ENCODE measurements at places on chromosomes 11 and 22. TPM values are rescaled to one million over a fixed set of nuclear protein-coding genes. Genes with fewer than 3 reads are reported as not detected.

DNA sequence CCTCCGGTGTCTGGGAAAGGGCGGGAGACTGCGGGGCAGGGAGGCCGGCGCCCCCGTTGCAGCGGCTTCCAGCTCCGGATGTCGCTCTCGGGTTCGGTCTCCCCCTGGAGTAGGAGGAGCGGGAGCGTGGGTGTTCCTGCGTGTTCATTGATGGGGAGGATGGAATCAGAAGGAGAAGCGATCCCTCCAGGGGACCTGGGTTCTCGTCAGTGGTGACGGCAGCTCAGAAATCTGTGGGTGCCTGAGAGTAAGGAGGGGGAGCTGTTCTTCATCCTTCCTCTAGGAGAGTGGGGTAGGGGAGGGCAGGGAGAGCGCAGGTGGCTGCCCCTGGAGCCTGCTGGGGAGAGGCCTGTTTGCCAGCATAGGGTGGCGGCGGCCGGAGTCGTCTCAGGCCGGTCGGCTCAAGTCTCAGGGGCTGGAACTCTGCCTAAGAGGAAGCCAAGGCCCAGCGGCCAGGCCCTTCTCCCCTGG is 1.1 kb downstream of the UBASH3B start:
- DNase-seq, result peak; percentile 42

DNA sequence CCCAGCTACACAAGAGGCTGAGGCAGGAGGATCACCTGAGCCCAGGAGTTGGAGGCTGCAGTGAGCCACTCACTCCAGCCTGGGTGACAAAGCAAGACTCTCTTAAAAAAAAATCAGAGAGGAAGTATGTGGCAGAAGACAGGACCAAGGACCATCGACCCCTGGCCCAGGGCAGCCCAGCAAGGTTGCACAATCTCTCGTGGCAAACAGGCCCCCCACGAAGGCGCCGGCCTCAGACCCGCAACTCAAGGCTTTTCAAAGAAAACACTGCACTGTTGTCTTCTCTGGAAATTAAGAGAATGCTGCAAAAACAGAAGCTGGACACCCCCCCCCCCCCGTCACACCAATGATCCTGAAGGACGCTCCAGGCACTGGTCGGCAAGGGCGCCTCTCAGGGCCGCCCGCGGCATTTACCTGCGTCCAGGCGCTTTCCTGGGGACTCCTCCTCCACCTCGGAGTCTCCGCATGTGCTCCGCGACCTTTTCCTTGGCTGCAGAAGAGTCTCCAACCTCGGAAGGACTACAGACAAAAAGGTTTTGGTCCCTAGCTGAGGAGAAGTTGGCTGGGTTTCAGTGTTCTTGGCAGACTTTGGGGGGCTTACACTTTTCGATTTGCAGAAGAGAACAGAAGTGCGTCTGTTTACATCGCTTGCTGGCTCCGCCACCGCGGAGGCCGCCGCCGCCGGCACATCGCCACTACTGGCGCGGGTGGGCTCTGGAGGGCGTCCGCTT is 40.5 kb downstream of the BRD1 start:
- DNase-seq, result no peak

DNA sequence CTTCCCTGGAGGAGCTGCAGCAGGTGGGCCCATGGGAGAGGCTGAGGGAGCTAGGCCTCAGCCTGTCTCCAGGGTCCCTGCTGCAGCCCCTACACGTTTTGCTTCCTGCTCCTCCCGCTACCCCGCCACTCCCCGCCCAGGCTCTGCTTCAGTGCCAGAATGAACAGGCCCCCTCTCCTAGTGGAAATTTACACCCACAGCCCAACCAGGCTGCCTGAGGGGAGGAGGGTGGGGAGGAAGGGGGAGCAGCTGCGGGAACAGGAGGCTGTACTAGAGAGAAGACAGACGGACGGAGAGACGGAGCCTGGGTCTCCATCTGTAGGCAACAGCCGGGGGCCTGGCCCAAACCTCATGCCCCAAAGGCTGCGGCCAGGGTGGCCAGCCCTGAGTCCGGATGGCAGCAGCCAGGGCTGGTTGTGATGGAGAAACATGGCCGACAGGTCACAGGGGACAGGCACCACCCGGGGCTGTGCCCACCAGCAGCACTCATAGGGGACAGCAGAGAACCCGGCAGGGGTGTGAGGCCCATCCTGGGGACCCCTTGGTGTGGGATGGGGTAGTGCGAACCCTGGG is 20.6 kb downstream of the FLRT1 start:
- DNase-seq, result no peak

DNA sequence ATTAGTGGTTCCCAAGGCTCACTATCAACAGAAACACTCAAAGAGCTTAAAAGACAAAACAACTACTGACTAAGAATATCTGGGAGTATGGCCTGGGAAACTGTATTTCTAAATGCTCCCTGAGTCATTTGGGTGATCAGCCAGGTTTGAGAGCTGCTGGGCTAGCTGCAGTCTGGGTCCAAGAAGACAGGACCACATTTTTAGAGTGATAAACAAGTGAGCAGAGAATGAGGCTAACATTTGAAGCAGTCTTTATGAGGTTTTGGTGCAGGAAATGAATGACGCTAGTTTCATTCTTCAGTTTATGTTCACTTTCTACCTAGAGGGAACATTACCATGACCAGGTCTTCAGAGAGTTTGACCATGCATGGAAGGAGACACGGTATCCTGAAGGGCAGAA is 97.7 kb downstream of the TEAD1 start:
- no peak for DNase-seq

DNA sequence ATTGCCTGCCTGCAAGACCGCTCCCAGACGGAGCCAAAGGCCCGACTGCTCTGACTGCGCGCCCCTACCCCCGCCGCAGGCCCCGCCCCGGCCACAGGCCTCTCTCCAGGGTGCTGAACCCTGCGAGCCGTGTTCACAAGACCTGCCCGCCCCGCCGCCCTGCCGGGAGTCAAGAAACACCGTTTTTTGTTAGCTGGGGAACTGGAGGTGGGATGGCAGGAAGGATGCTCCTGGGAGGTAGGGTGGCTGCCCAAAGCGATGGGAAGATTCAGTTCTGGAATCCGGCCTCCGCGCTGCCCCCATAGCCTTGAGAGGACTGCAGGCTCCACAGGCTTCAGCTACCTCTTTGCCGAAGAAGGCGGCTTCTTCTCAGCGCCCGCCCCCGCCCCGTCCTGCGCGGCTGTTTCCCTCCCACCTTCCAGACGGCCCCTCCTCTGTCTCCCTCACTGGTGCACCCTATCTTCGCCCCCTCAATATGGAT is 2.7 kb upstream of the PDE2A start:
- peak; percentile 74 for DNase-seq

DNA sequence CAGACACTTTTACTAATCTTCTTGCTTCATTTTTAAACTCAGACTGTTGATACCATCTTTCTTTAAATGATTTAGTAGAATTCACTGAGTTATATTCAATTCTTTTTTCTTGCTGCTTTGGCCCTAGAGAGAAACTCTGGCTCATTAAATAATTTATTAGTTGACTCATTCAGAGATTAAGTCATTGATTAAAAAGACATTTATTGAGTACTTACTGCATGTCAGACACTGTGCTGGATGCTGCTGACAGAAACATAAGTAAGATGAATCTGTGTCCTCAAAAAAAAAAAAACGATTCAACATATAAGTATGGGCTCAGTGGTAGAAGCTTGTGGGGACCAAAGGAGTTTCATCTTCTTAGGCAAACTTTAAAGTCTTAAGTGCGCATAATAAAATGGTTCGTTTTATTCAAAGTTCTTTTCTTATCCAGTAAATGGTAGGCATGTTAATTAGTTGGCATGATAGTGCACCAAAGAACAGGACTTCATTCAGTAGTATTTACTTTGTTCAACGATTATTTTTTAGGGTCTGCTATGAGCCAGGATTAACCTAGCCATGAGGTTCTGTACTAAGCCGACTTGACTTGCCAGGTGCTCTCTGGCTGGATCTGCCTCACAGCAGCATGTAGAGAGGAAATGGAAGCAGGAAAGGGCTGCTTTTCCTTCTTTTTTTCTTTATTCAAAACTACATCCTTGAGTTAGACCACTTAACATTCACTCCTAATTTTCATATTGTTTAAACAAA is 281.0 kb upstream of the CTSC start:
- DNase-seq, result no peak

DNA sequence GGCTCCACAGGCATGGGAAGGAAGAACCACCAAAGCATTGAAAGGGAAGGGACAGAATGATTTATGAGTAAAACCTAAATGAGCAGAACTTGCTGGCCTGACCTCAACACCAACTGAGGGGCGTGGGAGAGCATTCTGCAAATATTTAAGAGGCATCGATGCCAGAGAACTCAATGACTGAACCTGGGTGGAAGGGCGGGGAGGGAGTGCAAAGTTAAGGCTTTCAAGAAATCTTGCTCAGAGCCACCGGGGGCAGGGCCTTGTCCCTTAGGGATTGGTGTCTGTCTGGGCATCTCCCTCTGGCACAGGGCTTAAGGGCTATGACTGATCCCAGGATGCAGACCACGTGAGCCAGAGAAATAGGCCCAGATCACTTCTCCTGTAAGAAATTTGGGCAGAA is 137.1 kb downstream of the ADAMTS15 start:
- no peak for DNase-seq

GRCh38 chr11:88531831-88532230 is 194.3 kb upstream of the CTSC start:
- DNase-seq, result no peak

DNA sequence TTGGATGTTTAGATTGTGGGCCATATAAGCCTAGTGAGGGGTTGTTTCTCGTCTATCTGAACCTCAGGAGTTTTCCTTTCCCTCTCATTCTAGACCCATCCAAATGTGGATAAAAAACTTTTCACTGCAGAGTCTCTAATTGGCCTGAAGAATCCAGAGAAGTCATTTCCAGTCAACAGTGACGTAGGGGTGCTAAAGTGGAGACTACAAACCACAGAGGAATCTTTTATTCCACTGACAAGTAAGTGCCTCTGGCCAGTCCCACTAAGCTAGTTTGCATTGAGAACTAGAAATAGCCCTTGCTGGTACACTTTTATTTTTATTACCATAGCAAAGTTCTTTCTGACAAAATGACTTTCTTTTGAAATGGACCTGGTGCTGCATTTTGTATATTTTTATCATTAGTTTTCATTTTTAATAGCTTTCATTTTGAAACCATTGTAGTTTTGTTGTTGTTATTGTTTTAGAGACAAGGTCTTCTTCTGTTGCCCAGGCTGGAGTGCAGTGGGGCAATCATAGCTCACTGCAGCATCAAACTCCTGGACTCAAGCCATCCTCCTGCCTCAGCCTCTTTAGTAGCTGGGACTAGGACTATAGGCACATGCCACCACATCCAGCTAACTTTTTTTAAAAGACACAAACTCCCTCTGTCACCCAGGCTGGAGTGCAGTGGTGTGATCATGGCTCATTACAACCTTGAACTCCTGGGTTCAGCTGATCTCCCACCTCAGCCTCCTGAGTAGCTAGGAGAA is 14.6 kb upstream of the PHLDB1 start:
- no peak for DNase-seq

GRCh38 chr11:13503393-13503792 is 7.6 kb upstream of the PTH start:
- no peak for DNase-seq

DNA sequence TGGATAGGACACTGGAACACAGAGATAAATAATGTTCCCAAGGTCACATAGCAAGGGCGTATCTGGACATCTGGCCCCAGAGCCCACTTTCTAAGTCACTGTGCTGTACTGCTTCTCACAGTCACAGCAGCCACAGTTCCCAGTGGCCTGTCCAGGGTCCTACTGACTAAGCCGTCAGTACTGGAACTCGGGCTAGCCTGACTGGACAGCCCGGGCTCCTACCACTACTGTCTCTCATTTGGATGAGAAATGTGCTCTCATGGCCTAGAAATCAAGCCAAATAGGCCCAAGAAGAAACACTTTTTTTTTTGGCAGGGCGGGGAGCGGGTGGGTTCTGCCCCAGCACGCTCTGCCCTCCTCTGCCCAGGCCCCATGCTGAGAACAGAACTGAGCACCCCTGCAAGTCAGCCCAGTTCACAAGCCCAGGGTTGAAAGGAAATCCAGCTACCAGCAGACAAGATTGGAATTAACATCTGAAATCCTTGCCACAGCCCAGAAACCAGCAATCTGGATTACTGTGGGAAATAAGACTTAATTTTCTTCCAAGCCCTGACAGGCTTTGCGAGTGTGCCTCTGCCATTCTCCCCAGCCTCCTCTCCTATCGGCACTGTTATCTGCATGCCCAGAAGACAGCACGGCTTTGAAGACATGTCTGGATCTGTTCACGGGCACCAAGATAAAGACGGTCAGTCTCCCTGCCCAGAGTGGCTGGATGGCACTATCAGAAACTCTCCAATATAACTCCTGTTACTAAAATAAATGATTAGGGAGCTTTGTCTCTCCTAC is 182.9 kb upstream of the NCAM1 start:
- peak; percentile 32 for DNase-seq

DNA sequence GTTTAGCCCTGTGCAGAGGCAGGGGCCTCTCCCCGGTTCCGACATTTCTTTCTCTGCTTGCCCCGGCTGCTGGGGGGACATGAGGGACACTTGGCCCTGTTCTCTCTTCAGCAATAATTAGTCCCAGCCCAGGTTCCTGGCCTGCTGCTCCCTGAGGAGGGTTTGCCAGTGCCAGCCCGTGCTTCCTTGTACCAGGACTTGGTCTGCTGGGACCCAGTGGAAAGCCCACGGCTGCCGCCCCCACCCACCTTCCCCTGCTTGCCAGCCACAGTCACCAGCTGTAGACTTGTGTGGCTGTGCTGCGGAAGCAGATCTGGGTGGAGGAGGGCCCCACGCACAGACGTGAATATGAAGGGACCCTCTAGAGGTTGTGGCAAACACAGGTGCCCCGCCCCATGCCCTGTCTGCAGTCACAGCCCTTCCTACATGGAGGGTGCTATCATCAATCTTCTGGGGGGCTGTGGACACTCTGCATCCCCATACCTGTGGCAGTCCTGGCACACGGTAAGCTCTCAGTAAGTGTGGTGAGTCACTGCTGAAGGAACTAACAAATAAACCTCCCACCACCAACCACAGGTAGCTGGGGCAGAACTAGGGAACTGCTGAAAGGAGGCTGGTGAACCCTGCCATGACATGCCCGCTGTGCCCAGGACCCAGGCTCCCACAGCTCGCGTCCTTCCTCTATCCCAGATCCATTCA is 949 bp downstream of the TP53AIP1 start:
- DNase-seq, result no peak

Gene MPZL2
- total RNA-seq, result 1.7 TPM

Gene DTX4
- total RNA-seq, result 10.2 TPM

Gene KCNQ1
- total RNA-seq, result 12.8 TPM

Gene SUSD2
- 5.7 TPM for total RNA-seq

Gene BTBD18
- total RNA-seq, result 7.2 TPM

Gene APLNR
- total RNA-seq, result 0.94 TPM

Gene RAG2
- total RNA-seq, result 0.94 TPM
